ENCODE measurements at places on chromosomes 11 and 22.

- no peak for DNase-seq
Measured at GRCh38 chr11:87861030-87861429, 314.2 kb downstream of the RAB38 start.

DNA sequence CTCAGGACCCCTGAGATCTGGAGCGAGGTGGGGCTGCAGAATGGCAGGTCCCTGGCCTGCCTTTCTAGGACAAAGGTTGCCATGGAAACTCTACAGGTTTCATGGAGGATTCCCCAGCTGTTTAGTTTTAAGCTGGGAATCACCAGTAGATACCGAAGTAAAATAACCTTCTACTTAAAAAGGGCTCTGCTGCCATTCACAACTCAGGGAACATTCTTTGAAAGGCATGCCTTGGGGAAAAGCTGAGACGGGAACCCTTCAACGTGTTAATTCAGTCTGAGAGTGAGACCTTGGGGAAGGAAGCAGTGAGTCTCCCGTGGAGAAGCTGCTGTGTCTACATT, 493.3 kb downstream of the BRD1 start:
- no peak for DNase-seq

GRCh38 chr11:46210133-46210636, 67.3 kb upstream of the CREB3L1 start:
- no peak for DNase-seq

GRCh38 chr11:134230339-134230738, 5.9 kb downstream of the VPS26B start:
- DNase-seq, result no peak

Measured in T-helper 1 cell (primary cell).